Bone marrow (tissue), 2 donors: ENCODE measurements at places on chromosomes 1 and 21.

DNA sequence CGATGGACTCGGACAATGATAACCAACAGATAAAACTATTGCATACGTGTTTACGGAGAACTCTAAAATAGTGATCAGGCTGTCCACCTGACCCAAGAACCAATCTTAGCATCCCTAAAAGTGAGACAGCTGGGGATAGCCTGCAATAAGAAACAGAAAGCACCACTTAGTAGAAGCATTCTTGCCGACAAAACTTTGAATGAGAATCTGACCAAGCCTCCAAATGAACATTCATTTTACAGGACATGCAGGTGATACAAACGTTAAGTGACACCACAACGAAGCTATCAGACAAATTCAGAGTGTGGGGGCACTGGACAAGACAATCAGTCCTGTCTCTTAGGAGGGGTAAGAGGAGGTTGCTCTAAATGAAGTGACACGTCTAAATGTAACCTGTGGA, 1.2 kb downstream of the PSMG1 start:
- DNase-seq, result no peak

- DNase-seq, result no peak
These were observed 134.4 kb upstream of the PRDX6 start for GRCh38 chr1:173342736-173343135.

GRCh38 chr1:12441414-12442105, 176.4 kb downstream of the DHRS3 start:
- DNase-seq, result no peak

- no peak for DNase-seq
These were observed 24.3 kb upstream of the FBXO28 start for GRCh38 chr1:224089583-224089982.

- DNase-seq, result no peak
These were observed 159.8 kb upstream of the SGIP1 start for GRCh38 chr1:66374148-66374547.
